ENCODE measurements at places on chromosomes 7 and 10. TPM values are rescaled to one million over a fixed set of nuclear protein-coding genes. Genes with fewer than 3 reads are reported as not detected.

MMP21 gene
- 0.17 TPM for total RNA-seq

DNA sequence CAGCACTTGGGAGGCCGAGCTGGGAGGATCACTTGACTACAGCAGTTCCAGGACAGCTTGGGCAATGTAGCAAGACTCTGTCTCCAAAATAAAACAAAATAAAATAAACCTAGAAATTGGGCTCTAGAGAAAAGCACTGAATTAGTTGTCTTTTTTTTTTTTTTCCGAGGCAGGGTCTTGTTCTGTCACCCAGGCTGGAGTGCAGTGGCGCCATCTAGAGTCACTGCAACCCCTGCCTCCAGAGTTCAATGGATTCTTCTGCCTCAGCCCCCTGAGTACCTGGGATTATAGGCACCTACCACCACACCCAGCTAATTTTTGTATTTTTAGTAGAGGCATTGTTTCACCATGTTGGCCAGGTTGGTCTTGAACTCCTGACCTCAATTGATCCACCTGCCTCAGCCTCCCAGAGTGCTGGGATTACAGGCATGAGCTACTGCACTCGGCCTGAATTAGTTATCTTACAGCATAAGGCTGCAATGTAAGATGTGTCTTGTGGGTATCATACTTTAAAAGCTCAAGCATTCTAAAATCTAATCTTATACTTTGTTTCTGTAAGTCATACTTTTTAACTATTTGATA, 12.8 kb downstream of the MEIG1 start:
- peak; percentile 14 for DNase-seq

GRCh38 chr10:89505640-89506275, 29.6 kb downstream of the SLC16A12 start:
- DNase-seq: no peak

LIPK gene
- not detected for total RNA-seq

DNA sequence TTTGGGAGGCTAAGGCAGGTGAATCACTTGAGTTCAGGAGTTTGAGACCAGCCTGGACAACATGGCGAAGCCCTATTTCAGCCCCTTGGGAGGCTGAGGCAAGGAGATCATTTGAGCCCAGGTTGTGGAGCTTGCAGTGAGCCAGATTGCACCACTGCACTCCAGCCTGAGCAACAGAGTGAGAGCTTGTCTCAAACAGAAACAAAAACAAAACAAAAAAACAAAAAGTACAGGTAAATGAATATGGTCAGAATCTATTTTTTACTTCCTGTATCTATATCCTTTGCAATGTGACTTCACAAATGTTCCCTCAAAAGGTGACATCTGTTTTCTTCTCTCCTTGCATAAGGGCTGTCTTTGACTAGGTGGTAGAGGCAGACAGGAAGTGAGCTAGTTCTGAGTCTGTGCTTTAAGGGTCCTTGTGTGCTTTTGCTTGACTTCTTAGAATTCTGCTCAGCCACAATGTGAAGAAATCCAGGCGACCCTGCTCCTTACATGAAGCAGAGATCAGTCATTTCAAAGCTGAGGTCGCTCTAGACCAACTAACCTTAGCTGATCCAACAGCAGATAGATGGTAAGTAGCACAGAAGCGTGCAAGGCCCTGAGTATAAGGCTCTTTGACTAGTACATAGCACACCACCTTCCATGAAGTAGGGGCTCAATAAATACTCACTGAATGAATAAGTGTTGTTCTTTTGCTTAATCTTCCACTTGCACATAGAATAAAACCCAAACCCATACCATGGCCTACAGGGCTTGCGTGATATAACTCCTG, 423.2 kb upstream of the PCDH15 start:
- no peak for DNase-seq

DNA sequence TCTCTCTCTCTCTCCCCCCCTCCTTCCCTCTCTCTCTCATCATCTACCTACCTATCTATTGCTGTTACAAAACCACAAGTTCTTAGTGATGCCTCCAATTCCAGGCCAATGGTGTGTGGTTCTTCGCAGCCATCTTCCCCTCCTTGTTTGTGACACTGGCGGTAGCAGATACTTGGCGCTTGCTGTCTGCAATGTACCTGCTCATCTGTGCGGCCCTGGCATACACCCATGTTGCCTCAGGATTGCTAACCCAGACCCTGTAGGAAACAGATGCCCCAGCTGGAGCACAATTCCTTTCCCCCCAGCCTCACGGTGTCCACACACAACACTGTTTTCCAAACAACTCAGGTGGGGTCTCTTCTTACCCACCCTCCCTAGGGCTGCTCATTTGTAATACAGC, 13.6 kb upstream of the DPYSL4 start:
- no peak for DNase-seq

GRCh38 chr10:122083478-122084025, 94.6 kb downstream of the TACC2 start:
- no peak for DNase-seq

DNA sequence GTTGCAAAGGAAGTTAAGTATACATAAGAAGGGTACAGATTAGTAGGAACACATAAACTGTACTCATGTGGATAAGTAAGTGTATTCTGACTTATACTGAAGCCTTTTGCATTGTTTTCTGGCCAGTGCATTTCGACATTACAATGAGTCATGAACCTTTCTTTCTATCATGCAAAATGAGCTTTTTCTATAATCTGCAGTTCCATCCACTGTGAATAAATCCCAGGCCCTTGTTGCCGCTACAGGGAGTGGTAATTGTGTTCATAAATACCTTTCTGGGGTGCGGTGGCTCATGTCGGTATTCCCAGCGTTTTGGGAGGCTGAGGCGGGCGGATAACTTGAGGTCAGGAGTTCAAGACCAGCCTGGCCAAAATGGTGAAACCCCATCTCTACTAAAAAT, 858.3 kb downstream of the GRM8 start:
- no peak for DNase-seq

DNA sequence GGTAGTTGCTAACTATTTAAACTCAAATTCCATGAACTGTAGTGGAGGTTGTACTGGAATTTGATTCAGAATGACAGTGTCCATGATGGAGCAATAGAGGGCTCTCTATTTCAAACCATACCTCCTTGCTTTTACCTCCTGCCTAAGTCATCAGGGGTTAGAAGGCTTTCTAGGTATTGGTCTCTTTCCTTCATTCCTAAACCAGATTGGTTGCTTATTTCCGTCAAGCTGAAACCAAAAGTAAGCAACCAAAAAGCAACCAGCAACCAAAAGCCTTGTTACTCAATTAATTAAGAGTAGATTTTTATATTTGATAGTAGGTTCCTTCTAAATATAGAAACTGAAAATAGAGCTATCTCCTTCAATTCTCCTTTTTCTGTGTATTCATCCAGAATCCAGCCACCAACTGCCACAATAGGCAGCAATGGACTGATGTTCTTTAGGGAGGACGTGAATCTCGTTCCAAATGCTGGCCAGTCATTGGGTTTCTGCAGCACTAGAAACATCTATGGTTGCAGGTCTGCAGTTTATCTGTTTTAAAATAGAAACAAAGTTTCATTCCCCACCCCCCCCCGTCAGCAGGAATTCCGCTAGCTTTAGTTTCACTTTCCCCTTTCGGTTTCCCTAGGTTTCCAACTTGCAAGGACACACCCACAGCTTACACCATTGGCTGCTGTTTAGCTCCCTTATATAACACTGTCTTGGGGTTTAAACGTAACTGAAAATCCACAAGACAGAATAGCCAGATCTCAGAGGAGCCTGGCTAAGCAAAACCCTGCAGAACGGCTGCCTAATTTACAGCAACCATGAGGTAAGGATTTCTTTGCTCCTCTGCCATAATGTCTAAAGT, at the start of gene IFIT1:
Gene IFIT1 (plus strand): TSS at position 717 of the 850 bp plus-strand sequence. CDS start 90 bp downstream, at position 807.
- peak; percentile 80 for DNase-seq

DNA sequence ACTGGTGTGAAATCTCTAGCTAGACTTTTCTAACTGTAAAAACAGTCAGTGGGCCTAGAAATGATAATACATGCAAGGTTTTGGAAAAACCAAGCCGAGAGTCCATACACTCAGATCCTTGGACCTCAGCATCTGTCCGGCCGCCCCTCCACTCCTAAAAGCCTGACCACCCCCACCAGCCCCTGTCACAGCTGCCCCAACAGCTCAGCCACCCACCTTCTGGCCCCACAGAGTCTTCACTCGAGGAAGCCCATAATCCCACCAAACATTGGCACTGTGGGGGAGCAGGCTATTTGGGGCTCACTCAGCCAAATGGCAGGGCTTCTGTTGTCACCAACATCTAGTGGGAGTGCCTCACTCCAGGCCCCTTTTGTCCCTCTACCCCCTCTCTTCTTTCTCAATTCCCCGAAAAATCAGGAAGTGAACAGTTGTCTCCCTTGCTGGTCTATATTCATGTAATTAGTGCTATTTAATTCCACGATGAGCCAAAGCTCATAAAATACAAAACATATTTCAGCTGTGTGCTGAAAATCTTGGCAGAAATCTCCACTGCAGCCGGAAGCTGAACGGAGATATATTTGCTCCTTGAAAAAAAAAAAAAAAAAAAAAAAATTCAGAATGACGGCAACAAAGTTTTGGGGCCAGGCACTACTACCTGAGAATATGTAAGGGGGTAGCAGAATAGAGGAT, 55.5 kb downstream of the PLXNA4 start:
- DNase-seq: no peak

- DNase-seq: no peak
Observed at GRCh38 chr10:51928162-51928561, 228.8 kb upstream of the CSTF2T start.

OR6B1 gene
- total RNA-seq: not detected

DNA sequence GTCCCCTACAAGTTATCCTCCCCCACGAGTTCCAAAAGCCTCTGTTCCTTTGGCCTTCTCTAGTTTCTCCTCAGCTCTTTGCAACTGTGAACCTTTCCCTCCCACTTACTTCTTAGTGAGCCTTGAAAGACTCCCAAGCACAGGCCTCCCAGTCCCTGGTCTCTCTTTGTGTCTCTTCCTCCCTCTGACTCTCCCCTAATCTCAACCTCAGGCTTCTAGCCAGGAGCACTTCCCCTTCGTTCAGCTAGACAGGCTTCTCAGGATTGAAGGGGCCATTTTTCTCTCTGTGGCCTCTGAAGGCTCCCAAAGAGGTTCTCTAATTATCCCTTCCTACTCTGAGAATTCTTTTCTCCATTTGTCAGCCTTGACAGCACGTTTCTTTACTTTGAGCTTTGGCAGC, 50.2 kb upstream of the PHYHIPL start:
- no peak for DNase-seq

AFAP1L2 gene
- total RNA-seq: 6.3 TPM

DNA sequence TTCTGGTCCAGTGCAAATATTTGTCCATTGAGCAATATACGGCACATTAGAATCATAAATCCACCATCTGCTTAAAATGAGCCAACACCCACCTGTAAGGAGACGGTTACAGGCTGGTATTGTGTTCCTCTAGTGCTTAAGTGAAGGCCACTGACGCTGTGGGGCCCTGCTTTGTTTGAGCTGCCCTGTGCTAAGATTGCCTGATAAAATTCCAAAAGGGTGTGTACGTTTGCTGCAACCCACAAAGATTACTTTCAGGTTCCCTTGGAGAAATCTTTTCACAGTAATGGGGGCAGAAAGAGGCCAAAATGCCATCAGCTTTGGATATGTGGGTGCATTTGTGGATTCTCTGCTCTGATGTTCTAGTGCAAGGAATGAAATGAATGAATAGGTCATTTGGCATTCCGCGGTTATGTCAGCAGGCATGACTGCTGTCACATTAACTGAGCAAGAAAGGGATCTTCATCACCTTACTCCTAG, 34.4 kb downstream of the AGR3 start:
- DNase-seq: peak; percentile 57

DNA sequence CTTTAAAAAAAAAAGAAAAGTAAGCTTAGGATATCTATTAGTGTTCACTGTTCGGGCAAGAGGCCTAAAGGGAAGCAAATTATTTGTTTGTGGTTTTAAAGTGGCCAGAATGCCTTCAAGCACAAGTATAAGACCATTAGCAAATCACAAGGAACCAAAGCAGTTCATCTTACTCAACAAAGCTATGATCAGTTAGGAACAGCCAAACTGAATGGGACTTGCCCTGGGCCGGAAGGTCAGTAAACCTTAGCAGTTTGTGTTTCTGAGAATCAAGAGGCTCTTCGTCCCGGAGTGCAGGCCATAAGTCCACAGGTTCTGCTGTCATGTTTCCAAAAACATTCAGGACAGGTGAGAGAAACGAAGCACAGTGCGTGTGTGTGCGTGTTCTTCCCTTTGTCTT, 4.5 kb downstream of the FBXW4 start:
- DNase-seq: no peak

GRCh38 chr10:124676416-124677062, 67.6 kb downstream of the FAM53B start:
- no peak for DNase-seq

DNA sequence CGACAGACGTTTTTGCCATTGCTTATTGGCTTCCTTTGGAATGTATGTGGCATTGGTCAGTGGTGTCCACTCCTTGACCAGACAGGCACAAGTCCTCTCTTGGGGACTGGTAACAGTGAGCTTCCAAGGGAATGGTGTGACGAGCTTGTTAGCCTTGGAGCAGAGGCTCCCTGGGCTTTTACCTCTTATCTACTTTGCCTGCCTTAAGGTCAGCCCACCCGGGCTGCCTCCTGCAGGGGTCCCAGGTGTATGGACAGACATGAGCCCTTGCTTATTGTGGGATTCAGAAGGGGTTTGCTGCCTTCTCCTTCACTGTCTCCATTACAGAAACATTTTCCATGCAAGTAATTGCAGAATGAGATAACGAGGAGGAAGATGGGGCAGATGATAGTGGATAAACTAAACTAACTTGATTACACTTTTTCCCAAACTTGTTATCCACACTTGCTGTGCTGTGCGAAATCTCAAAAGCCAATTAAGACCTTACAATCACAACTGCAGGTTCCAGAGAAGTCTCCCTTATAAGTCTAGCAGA, 29.7 kb downstream of the PLPP4 start:
- no peak for DNase-seq

DNA sequence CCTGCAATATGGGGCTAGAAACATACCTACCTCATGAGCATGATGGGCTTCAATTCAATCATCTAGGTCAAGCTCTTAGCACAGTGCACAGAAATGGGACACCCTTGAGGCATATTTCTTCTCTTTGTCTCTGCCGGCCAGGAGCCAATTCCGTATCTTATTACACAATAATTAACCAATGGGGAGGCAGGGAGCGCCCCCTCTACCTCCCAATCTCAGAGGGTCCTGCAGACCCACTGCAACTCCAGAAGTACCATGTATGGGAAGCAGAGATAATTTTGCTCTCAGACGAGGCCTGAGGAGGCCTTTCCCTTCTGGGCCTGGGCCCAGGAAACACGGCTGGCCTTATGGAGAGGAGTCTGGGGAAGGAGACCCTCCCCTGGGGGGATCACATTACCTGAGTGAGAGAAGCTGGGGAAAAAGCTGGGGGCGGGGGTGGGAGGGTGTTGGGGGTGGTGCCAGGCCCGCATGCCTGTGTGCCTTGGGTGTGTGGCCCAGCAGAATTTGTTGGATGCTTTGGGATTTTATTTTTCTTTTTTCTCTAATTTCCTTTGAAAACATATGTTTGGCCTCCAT, 155.5 kb downstream of the UBE2H start:
- no peak for DNase-seq

GRCh38 chr10:85515316-85515715, 851.3 kb downstream of the GRID1 start:
- no peak for DNase-seq

- no peak for DNase-seq
Observed at GRCh38 chr7:876972-877311, 588 bp downstream of the GET4 start.

GRCh38 chr7:141416650-141417270, 134.4 kb upstream of the AGK start:
- no peak for DNase-seq

- peak; percentile 72 for DNase-seq
Observed at GRCh38 chr7:151083071-151083823, at the start of gene TMUB1. TSS of gene TMUB1 (minus strand) at chr7:151083493. CDS start at chr7:151082563, 930 bp downstream.

Data from mucosa of gallbladder (tissue), 1 donor.